ENCODE measurements at places on chromosomes 5 and 9.

DNA sequence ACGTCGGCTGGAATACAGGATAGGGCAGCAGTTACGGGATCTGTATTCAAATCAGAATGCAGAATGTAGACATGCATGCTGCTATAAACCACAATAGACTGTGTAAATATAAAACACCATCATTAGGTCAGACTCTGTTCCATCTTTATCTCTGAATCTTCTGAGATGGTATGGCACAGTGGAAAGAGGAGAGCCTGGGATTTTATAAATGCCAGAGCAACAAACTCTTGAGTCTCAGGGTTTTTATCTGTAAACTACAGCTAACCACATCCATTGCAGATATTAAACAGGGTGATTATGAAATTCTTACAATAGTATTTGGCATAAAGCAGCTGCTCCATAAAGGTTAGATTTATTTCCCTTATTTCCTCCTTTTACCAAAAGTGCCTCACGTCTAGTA is 108.7 kb downstream of the ZDHHC21 start:
- no peak for DNase-seq

DNA sequence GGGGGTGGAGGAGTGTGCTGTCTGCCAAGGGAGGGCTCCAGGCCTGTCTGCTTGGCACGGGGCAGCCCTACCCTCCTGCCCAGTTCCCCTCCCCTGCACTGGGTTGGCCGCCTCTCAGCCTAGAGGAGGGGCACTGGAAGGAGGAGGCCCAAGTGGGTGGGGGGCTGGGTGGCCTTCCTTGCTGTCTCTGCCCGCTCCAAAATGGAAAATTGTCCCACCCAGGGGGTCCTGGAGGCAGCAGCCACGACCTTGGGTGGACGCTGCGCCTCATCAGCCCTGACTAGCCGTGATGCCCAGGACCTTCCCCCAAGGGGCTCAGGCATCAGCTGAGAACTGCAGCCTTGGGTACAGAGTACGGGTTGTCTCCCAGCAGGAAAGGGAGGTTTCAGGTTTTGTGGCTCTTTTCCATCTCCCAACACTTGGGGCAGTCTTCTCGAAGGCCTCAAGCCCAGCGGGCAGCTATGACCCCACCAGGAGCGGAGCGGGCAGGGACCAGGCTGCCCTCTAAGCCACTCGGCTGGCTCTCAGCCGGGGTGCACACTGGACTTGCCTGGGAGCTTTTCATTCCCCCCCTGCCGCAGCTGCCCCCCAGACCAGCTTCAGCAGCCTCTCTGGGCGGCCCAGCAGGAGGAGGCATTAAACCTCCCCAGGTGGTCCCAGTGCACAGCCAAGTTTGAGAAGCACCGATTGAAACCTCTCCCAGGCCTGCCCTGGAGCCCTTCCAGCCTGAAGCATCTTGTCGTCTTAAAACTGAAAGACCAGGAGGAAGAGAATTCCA is 20.6 kb downstream of the NTNG2 start:
- DNase-seq, result no peak

DNA sequence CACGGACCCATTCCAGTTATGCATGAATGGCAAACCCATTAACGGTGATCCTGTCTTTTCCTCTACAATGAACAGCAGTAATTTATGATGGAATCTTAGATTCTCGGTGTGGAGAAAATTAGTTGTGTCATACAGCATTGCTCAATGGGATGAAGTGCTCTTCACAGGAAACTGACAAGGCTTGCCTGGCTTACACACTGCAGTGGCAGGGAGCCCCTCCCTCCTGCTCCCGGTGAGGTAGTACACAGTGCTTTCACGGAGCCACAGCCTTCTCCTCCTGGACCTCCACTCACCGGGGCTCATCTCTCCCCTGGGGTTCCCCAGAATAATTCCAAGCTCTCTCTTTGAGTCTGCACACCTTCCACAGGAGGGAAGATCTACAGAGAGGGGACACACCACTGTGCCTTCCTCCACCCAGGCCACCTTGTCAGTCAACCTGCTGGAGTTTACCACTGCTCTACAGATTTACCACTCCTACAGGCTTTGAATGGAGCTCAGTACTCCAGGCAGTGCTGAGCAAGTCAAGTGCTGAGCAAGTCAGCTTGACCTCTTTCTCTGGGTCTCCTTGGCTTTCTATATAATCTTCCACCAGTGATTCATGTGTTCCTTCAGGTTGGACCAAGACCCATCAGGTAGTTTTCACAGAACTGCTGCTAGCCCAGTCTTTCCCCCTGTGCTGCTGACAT is 59.1 kb upstream of the TBC1D2 start:
- no peak for DNase-seq

DNA sequence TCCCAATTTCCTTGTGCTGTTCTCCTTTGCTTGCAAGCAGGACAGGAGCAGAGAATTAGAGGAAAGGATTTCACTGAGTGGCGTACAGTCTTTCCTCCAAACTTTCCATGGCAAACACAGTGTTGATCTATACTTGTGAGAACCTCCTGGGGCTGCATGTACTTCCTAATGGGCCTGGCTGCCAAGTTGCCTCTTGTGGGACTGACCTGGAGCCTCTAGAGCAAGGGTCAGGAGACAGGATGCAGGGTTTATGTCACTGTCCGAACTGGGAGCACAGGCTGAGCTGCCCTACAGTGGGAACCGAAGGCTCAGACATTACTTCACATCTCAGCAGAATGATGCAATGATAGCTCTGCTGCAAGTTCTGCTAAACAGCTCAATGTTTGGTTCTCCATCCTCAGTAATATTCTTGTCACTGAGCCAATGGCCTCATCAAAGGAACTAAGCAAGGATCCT is 102.3 kb downstream of the ENC1 start:
- no peak for DNase-seq

GRCh38 chr9:130193531-130194377 is 21.6 kb downstream of the NCS1 start:
- no peak for DNase-seq

DNA sequence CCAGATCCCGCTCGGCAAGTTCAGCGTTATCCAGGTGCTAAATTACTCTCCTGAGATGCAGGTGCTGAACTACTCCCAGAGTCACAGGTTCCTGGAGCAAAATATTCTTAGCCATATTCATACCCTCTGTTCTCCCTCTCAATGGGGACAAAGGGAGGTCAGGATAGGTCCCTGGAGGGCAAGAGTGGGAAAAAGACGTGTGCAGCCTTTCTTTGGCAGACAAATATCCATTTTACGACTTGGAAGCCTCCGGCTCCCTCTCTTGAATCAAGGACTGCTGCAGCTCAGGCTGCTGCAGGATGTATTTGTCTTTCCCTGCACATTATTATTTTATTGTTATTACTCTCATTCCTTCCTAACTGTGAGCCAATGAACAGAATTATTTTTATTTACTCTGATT is 590.2 kb downstream of the NR2F1-AS1 start:
- no peak for DNase-seq

GRCh38 chr9:38211002-38211401 is 142.0 kb upstream of the SHB start:
- DNase-seq, result no peak

DNA sequence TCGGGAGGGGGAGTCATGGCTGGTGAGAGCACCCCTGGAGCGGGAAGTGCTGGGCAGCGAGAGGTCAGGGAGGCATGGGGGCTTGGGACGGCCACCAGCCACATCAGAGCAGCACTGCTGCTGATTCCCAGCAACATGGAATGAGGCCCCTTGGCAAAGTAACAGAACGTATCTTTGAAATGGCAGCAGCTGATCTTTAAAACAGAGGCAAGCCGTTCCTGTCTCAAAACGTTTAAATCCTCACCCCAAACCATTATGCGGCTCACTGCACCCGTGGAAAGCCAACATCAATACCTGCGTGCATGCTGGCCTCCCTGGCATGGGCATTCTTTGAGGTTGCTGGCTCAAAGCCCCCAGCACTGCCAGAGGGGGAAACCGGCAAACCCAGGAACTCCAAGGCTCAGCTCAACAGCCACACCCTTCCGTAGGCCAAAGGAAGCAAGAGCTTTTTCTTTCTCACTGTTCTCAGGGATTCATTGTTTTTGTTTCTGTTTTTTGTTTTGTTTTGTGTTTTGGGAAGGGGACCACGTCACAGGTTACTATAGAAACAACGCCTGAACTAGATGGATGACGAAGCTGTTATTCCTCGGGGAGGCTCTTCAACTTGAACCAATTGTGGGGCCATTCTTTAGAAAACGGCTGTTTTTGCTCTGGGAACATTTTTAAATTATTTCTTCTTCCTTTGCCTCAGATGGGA is 28.1 kb upstream of the OBP2B start:
- DNase-seq, result no peak

DNA sequence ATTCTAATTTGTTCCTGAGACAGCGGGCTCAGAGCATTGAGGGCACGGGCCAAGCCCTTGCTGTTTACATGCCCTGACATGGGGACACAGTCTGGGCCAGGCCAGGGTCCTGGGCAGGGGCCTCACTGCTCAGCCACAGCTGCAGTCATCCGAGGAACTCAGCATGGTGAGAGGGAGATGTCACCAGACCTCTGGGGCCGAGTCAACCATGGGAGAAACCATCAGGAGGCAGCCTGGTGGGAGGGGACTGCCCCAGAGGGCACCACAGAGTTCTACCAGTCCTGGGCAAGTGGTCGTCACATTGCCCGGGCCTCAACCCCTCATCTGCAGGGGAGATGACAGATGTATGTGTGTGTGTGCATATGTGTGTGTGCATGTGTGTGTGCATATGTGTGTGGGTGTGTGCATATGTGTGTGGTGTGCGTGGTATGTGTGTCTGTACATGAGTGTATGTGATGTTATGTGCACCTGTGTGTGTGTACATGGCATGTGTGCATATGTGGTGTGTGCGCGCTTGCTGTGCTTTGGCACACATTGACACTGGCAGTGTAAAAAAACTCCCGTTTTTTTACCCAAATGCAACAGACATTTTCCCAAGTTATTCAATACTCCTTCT is 42.4 kb upstream of the TMEM250 start:
- DNase-seq, result no peak

GRCh38 chr5:81401266-81401665 is 7.3 kb upstream of the ACOT12 start:
- no peak for DNase-seq

GRCh38 chr9:112380825-112381221 is 915 bp downstream of the HSDL2 start:
- DNase-seq, result no peak

- DNase-seq, result no peak
These were observed 315.3 kb upstream of the SLC30A5 start for GRCh38 chr5:68778484-68778883.

GRCh38 chr5:68657055-68657961 is 436.5 kb upstream of the SLC30A5 start:
- no peak for DNase-seq

- DNase-seq, result no peak
These were observed 102.1 kb downstream of the COL23A1 start for GRCh38 chr5:178487911-178488600.

DNA sequence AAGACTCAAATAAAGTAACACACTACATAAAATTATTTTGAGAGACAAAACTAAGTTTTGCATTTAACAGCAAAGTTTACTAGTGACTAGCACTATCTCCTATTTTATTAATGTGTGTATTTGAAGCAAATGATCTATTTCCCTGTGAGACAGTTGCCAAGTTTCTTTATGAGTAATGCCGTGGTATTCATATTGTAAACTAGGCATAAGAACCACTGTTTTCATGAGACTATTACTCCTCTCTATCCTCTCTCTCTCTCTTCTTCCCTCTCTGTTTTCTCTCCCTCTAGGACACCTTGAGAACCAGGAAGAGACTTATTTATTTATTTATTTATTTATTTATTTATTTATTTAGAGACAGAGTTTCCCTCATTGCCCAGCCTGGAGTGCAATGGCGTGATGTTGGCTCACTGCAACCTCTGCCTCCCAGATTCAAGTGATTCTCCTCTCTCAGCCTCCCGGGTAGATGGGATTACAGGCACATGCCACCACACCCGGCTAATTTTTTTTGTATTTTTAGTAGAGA is 61.1 kb downstream of the MLANA start:
- no peak for DNase-seq

- DNase-seq, result peak; percentile 19
These were observed 1.3 kb upstream of the NIPBL start for GRCh38 chr5:36875051-36875789.

DNA sequence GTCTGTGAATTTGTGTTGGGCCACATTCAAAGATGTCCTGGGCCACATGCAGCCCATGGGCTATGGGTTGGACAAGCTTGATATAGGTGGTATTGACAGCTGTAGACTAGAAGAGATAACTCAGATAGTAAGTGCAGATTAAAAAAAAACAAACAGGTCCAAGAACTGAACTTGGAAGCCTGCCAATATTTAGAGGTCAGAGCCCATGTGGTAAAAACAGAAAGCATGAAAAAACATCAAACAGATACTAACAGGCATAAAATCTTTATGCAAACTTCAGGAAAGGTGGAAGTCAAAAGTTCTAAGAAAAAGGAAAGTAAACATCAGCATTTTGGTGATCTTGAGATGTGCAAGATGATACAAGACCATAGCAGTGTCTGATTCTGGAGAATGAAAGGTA is 155.1 kb upstream of the NR4A3 start:
- no peak for DNase-seq

- no peak for DNase-seq
These were observed 192.4 kb downstream of the DOCK8 start for GRCh38 chr9:406886-407654.

DNA sequence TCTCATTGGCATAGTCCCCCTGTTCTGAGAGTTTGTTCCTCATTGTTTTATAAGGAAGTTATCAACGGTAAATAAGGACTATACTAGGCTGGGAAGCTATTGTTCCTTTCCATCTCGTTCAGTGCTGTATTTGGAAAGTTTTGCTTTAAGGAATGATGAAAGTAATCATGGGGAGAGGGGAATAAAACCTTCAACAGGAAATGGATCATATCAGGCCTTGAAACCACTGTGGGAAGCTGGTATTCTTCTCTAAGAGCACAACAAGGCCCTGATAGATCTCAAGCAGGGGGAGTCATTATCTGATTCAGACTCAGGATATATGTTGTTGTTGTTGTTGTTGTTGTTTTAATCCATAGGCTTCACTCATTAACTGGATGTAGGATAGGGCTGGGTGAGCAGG is 474.5 kb downstream of the ENC1 start:
- no peak for DNase-seq

DNA sequence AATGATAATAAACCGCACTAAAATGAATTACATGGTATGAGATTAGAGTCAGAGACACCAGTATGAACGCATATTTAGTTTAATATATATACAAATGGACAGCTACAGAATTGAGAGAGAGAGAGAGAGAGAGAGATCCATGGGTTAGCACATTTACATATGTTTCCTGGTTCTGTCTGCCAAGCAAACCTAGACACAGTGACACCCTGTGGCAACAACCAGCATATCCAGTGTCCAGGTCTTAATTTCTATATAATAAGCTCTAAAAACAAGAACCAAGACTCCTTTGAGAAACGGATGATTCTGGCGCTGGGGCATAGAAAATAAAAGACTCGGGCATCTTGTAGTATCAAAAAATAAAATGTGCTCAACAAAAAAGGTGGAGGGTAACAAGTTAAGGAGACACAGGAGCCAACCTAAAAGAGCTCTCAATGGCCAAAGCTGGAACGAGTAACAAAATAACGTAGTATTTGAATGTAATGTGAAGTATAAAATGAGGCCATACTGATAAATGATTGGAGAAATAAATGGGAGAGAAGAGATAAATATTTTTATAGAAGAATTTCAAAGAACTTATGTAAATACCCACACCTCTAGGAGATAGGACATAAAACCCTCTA is 84.5 kb downstream of the RFX3 start:
- no peak for DNase-seq

GRCh38 chr5:58918021-58918729 is 335.3 kb downstream of the RAB3C start:
- no peak for DNase-seq

GRCh38 chr9:18805386-18805785 is 227.6 kb downstream of the SAXO1 start:
- DNase-seq, result no peak

- no peak for DNase-seq
These were observed 146.8 kb downstream of the BARX1 start for GRCh38 chr9:93808115-93809029.

Data from stimulated activated CD8-positive, alpha-beta memory T cell treated with anti-CD3 and anti-CD28 coated beads, Interleukin-4, amount 100 ng/mL, for 1 hour (primary cell).